ENCODE measurements at places on chromosomes 3 and 15.

DNA sequence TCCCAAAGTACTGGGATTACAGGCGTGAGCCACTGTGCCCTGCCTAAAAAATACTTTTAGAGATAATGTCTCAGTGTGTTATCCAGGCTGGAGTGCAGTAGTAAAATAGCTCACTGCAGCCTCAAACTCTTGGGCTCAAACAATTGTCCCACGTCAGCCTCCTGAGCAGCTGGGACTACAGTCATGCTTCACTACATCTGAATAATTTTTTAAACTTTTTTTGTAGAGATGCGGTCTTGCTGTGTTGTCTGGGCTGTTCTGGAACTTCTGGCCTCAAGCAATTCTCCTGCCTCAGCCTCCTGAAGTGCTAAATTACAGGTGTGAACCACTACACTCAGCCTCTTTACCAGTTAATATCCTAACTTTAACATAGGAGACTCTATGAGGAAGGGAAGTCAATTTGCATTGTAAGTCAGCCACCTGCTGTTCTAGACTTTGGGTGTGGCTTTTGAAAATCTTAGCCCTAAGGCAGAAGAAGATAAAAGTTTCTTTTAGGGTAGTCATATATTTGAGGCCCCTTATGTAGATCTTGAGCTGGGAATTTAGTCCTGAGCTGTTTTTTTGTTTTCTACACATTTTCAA is 78.2 kb upstream of the RASGRP1 start:
- DNase-seq: no peak

GRCh38 chr15:25882466-25882865 is 19.3 kb upstream of the ATP10A start:
- no peak for DNase-seq

GRCh38 chr3:195690951-195691350 is 29.8 kb upstream of the MUC20 start:
- no peak for DNase-seq

GRCh38 chr15:61712129-61712759 is 348.0 kb downstream of the VPS13C start:
- no peak for DNase-seq

GRCh38 chr3:72494130-72494529 is 354.1 kb downstream of the SHQ1 start:
- DNase-seq: no peak

All from urinary bladder (tissue), 4 donors.